ENCODE measurements at places on chromosomes 1 and 21.

DNA sequence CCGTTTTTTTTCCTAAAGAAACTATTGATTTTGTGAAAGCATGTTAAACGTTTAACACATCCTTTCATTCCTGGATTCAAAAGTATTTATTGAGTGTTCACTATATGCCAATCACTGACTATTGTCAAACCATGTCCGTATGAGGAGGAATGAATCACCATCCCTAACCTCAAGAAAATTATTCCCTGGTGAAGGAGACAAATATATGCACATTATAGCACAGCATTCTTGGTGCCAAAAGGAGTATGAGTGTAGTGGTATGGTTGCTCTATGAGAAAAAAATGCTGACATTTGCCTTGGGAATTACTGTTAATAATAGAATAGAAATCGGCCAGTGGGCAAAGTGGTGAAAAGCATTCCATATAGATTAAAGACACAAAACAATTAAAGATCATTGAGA lies 1390.1 kb downstream of the MRPL39 start:
- DNase-seq: no peak

- DNase-seq: peak; percentile 90
These were observed 1.8 kb upstream of the CDKN2C start for GRCh38 chr1:50968158-50968820.

- DNase-seq: no peak
These were observed 51.8 kb downstream of the SLAMF6 start for GRCh38 chr1:160471253-160471652.

- DNase-seq: no peak
These were observed 3.9 kb downstream of the C1orf56 start for GRCh38 chr1:151051356-151052009.

DNA sequence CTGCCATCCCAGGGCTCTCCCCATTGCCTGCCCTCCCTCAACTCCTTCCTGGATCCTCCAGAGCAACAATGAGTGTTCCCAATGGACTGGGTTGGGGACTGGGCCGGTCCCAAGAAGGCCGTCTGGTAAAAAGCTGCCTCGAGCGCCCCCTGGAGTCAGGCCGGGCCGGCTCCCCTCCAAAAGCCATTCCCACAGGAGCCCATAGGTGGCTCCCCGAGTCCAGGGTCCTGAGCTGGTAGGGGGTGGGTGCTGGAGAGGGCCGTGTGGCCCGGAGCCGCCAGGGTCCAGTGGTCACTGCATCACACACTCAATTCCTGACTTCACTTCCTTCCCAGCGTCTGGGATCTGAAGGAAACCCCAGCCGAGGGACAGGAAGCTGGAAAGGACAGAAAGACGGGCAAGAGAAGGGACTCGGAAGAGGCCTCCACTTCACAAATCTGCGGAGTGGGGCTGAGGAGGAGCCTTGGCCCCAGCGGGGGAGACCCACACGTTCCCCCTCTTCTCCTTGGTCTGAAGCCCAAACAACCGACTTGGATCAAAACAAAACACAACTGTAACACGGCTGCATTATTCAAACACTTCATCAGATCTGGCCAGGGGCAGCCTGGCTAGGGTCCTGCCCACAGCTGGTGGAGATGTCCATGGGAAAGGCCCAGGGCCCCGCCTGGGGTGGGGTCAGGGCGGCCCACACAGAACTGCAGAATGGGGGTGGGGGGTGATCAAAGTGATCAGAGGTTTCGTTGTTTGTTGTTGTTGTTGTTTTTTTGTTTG lies 10.9 kb upstream of the ALDH4A1 start:
- peak; percentile 94 for DNase-seq

GRCh38 chr1:61746813-61747212 lies 4.5 kb downstream of the PATJ start:
- no peak for DNase-seq

GRCh38 chr1:186291271-186291670 lies 83.8 kb downstream of the TPR start:
- no peak for DNase-seq
